ENCODE measurements at places on chromosomes 3 and 15.

- DNase-seq = peak; percentile 57
Measured at GRCh38 chr3:147394884-147395225, 11.5 kb downstream of the ZIC4 start.

DNA sequence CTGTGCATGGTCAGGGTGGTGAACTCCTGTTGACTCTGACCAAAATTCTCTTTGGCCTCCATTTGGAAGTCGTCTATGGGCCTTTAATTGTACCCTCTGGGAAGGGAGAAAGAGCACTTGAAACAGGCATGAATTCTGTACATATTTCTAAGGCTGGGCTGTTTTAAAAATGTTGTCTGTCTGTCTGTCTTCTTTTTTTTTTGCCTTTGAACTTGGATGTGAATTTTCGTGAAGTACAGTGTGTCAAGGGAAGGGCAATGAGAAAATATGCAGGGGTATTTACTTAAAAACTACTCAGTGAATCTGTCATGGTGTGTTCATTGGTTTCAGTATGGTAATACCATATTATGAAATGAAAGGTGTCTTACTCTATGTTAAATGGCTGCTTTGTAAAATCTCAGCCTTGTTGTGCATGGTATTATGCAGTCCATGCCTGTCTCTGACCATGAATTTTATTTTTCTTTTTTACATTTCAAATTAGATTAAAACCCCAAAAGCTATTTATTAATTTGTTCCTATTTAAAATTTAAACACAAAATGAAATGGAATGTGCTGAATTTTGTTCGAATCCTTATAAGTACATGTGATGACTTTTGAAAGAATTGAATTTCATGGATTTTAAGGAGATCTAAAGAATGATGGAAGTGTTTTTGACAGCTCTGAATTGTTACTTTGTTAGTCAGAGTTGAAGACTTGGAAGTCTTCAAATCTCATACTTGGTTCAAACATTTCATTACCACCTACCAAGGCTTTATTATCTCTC, 51.1 kb downstream of the RARB start:
- DNase-seq = no peak

- DNase-seq = no peak
Measured at GRCh38 chr3:45534632-45535031, 59.9 kb upstream of the LIMD1 start.

- DNase-seq = no peak
Measured at GRCh38 chr3:63980830-63981498, 42.3 kb downstream of the PSMD6 start.

GRCh38 chr3:154584041-154584440, 154.1 kb upstream of the GPR149 start:
- no peak for DNase-seq

- no peak for DNase-seq
Measured at GRCh38 chr3:183812761-183813445, 12.5 kb downstream of the MAP6D1 start.

DNA sequence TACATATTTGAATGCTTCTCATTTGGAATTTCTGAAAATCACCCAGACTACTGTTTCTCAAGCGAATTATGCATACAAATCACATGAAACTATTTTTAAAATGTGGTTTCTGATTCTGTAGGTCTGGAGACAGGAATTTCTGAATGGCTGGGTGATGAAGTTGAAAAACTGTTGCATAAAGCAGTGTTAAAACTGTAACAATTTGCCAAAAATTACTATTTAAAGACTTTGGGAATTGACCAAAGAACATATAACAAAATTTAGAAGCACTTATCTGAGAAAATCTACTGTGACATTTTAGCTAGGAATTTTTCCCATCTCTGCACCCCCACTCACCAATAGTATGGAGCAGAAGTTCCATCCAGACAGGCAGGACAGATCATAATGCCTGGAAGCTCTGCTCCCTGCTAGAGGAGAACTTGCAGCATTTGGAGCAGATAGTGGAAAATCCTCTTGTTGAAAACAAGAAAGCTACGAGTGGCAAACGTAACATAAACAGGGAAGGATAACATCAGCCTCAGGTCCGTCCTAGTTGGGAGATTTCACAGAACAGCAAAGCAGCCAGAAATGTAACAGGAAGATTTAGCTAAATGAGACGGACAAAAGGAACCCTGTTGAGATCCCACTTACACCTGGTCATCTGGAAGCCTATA, 132.3 kb upstream of the MCTP2 start:
- no peak for DNase-seq

GRCh38 chr3:190205739-190206138, 85.0 kb upstream of the P3H2 start:
- peak; percentile 72 for DNase-seq

- no peak for DNase-seq
Measured at GRCh38 chr3:165389653-165390052, 193.5 kb upstream of the SLITRK3 start.

DNA sequence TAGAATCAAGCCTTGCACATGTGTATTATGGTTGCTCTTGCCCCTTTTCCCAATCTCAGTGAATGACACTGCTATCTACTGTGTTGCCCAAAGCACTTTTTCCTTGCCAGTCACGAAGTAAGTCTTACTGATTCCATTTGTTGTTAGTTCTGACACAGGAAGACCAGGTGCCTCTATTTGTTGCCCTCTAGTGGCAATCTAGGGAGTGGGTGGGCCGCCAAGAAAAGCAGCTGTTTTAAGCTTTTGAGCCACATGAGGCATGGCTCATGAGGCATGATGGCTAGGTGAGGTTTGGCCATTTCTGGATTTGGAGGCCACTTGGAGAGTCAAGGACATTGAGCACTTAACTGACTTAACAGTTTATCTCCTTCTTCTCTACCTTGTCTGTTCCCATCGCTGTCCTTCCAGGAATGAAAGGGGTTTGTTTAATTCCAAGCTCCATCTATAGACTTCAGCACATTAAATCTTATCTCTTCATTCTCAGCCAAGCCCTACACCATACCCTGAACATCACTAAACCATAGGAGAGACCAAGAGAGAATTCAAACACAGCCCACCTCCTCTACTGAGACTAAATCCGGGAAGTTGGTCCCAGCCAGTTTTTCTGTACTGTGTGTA, 103.1 kb downstream of the HCN4 start:
- DNase-seq = peak; percentile 67

DNA sequence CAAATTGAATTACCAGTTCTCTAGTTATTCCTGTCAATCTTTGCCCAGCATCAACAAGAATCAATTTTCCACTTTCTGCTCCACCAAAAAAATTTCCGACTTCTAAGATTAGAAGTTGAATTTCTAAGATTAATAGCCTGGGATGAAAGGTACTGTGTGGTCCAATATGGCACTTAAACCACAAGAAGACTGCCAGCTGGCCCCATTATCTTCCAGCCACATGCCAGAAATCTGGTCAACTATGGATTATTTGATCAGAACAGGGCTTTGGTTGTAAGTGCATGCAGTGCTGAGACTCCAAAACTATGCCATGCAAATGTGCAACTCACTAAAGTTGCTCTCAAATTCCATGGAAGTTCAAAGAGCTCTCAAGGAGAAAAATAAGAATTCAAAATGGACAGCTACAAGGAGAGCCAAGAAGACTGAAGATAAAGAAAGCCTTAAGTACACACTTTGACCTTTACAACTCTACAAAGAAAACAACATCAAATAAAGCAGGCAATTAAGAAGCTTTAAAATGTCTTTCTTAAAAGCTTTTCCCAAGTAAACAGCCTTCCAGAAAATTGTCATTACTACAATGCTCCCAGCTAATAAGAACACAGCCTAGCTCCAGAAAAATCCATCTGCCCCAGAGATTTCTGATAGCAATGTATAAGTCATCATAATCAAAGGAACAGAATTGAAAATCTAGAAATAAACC, 64.2 kb downstream of the ST3GAL6 start:
- no peak for DNase-seq

- DNase-seq = no peak
Measured at GRCh38 chr3:20051123-20051806, 11.0 kb downstream of the KAT2B start.

DNA sequence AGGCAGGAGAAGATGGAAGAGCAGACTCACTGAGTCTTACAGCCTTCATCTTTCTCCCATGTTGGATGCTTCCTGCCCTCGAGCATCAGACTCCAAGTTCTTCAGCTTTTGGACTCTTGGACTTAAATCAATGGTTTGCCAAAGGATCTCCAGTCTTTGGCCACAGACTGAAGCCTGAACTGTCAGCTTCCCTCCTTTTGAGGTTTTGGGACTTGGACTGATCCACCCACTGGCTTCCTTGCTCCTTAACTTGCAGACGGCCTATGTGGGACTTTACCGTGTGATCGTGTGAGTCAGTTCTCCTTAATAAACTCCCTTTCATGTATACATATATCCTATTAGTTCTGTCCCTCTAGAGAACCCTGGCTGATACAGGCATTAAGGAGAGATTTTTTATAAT, 62.4 kb upstream of the TNIK start:
- no peak for DNase-seq

GRCh38 chr3:170725285-170725731, 139.4 kb upstream of the SLC7A14 start:
- DNase-seq = no peak

DNA sequence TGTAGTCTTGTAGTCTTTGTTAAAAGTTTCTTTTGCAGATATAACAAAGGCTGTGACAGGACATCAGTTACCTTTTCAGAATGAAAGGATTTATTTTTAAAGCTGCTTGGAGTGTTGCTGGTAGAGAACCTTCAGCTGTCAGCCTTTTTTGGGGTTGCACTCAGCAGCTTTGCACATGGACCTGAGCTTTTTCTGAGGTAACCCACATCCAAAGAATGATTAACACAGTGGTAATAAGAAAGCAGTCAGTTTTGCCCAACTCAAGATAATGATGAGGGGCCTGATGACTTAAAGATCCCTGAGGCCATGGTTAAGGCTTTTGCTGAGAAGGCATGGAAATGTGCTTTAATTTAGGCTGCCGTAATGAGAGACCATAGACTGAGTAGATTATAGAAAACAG, 1042.7 kb downstream of the PLOD2 start:
- no peak for DNase-seq

DNA sequence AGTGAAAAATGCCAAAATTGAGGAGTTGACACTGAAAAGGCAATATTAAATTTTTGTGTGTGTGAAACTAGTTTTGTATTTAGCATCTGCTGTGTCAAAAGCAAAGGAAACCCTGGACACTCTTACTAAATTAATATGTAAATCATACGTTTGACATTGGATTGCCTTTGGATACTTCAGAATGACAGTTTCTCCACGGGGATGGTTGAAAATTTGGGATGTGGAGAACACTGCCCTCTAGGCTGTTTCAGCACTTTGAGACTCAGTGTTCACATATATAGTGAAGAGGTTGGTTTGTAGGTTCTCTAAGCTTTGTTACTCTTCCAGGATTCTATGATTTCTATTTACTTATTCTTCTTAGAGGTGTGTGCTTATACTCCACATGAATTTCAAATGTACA, 3.0 kb downstream of the ROBO2 start:
- DNase-seq = no peak

DNA sequence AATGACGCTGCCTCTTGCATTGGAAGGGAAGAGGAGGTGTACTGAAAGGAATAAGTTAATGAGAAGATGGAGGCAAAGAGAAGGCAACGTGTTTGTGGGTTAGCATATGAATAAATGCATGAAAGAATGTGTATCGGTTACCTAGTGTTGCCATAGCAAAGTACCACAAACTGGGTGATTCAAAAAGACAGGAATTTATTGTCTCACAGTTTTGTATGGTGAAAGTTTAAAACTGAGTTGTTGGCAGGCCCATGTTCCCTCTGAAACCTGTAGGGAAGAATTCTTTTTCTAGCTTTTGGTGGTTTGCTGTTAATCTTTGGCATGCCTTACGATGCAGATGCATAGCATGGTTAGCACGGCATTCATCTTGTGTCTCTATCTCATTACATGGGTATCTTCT, 729.9 kb downstream of the MECOM start:
- DNase-seq = peak; percentile 87

DNA sequence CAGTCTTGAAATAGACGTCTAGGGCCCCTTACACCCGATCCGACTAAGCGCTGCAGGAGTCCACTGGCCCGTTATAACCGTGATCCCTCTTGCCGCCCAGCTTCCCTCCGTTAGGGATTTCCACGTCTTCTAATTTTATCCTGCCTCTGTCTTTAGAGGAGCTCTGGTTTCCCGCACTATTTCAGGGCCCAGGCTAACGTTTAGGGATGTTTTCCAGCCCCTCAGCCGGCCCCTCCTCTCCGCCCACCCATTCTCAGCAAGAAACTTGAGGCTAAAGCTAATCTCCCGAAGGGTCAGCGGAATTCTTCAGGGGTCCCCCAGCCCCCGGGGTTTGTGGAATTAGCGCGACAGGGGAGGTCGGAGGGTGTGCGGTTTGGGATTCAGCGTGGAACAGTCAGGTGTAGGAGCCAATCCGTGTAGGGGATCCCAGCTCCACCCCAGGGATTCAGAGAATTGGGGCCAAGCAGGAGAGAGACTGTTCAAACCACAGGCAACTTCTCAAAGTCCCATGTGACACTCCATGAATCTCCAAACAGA, 1.6 kb downstream of the PTX3 start:
- DNase-seq = no peak

DNA sequence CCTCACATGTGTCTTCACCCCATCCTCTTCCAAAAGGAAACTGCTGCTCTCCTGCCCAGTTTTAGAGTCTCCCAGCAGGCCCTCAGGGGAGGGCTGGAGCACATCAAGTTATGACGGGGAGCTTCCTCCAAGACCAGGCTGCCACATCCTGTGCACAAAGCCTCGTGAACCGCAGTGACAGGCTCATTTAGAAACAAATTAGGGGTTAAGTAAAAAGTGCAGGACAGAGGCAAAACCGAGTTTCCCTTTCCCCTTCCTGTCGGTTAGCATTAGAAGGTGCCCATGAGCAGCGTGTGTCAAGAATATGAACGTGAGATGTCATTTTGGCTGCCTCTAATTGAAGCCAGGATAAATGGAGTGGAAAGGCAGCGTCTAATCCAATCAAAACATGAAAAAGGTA, 199.7 kb downstream of the ARRDC4 start:
- DNase-seq = no peak

GRCh38 chr3:157390713-157391515, 45.7 kb upstream of the PTX3 start:
- no peak for DNase-seq

- DNase-seq = peak; percentile 20
Measured at GRCh38 chr3:120144267-120144666, 50.0 kb upstream of the GSK3B start.

GRCh38 chr3:98513091-98513511, 9.6 kb downstream of the CLDND1 start:
- DNase-seq = peak; percentile 11

DNA sequence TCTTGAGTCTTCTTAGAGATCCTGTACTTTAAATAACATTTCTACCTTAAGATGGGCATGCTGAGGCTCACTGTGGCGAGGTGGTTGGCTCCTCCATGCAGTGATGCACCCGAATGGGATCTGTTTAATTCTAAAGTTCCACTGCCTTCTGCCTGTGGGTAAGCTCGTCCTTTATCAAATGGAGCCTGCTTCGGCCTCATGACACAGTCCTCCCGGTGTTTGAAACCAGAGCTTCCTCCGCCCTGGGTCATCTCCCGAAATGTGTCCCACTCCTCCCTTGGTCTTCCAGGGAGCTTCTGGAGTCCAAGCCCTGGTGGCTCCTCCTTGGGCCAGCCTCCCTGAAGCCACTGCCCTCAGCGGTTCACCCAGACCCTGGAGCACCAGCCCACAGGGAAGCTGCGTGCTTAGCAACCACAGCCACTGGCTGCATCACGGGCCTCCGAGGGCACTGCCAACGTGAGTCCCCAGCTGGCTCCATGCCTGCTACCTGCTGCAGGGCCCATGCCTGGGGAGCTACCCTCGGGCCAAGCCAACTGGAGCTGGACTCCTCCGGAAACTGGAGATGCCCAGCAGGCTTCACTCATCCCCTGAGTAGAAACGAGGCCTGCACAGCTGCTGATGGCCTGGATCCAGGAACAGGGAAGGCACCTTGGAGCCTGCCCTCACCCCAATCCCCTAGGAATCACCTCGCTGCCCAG, 3.3 kb downstream of the RHCG start:
- no peak for DNase-seq

GRCh38 chr3:12307136-12307535, 18.3 kb downstream of the PPARG start:
- DNase-seq = no peak
